ENCODE measurements at places on chromosomes 3 and 15.

GRCh38 chr3:186368176-186368575, 6.1 kb upstream of the DGKG start:
- DNase-seq = peak; percentile 37

DNA sequence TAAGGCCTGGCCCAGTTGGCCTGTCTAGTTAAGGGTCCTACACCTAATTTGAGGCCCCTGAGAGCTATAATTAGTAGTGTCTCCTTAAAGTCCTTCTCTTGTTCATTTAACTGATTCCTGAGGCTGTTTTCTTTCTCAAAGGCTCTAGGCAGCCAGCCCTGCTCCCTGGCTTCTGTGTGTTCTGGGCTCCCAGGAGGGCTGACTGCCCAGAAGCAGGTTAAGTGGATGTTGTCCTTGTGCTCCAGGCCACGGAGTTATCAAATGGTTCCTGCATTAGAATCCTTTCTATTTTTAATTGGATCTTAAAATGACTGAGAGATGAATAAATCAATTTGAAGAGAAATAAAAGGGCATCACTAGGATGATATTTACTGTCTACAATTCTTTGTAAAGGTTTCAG, 140.0 kb downstream of the SNRK start:
- DNase-seq = no peak

- DNase-seq = no peak
Observed at GRCh38 chr3:71978150-71978721, 193.3 kb upstream of the PROK2 start.

DNA sequence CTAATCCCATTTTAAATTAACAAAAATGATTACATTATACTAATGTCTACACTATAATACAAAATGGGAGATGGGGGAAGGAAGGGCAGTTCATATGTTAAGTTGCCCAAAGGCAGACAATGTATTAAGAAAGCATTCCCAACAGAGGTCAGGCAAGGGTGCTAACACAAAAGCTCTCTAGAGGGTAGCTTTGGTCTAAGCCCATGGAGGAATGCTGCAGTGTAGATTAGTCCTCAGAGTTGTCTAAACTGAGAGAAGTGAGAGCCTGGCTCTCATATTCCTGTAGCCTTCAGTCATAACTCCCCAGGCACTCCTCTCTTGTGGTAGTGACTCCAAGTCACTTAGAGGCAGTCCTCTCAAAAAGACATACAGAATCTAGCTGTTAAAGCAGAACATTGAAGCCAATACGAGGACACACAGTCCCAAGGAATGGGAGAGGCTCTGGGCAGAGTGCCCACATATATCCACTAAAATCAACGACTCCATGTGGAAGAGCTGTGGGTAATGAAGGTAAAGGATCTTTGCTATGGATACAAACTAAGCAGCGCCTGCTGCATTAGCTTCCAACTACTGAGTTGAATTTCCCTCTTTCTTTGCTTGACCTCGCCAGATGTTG, 14.5 kb downstream of the NEK10 start:
- no peak for DNase-seq
